ENCODE measurements at places on chromosomes 6 and 20.

- DNase-seq = no peak
These were observed 2.9 kb upstream of the HIVEP2 start for GRCh38 chr6:142947714-142948480.

DNA sequence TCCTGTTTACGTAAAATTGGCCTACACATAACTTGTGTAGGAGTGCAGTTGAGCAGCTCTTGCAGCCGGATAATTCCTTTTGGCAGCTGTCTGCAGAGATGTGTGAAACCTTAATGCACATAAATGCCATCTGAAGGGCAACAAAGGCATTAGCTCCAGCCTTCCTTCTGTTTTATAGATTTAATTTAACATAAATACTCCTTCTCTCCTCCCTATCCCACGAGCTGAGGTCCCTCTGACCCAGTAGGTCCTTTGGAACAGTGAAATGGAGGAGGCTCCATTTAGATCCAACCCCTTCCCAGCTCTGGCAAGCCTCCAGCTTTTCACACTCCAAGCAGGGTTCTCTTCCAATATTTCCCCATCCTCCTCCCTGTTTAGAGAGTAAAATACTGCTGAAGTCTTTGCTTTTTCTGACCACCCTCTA is 6.5 kb downstream of the PLEKHG1 start:
- DNase-seq = no peak

- no peak for DNase-seq
These were observed 59.3 kb downstream of the SHPRH start for GRCh38 chr6:145904868-145905267.

- no peak for DNase-seq
These were observed 1.3 kb upstream of the KCNQ2 start for GRCh38 chr20:63473555-63474449.

- DNase-seq = no peak
These were observed 2.9 kb downstream of the FILIP1 start for GRCh38 chr6:75490706-75491105.

DNA sequence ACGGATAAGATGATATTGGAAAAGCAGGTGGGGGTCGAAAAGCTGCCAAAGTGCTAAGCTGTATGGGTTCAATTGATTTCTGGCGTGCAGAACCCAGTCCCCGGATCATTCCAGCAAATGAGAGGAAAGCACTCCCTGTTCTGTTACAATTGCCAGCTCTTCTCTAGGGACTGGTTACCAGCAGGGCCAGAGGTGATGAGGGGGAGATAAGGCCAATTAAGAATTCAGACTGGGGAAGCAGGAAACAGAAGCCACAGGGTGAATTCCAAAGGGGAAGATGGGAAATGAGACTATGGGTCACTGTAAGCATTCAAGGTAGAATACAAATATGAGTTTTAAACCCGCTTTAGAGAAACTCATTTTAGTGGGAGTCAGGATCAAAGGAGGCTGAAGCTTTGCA is 349.4 kb upstream of the MAP3K7 start:
- DNase-seq = no peak

DNA sequence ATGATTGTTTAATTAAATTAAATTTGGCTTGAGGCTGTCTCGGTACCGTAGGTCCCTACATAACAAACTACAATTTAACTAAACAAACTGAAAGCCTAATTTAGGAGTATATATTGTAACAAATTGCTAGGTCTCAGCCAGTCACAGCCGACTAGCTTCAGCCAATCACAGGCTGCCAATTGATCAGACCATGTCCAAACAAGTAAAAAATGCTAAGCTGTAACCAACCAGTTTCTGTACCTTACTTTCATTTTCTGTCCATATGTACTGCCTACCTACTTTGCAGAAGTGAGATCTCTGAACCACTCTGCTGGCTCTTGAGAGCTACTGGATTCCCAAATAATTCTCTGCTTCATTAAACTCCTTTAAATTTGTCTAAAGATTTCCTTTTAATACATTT is 648.0 kb upstream of the GJE1 start:
- DNase-seq = peak; percentile 24

GRCh38 chr20:36862857-36863668 is 12.9 kb upstream of the TLDC2 start:
- no peak for DNase-seq

DNA sequence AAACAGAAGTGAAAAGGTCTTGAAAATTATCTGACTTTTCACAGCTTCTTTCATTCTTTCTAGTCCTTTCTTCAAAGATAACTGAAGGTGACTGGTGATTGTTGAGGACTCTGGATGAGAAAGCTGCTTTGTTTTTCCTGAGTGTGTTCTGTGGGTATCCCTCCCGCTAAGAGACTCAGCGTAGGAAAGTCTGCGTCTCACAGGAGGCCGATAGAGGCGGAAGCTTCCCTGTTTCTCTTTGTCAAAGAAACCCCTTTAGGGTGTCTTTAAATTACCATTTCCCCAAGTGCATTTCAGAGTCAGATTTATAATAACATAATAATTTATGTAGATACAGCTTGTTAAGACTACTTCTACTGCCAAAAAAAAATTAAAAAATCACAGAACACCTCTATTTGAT is 31.2 kb upstream of the IRF4 start:
- DNase-seq = no peak

DNA sequence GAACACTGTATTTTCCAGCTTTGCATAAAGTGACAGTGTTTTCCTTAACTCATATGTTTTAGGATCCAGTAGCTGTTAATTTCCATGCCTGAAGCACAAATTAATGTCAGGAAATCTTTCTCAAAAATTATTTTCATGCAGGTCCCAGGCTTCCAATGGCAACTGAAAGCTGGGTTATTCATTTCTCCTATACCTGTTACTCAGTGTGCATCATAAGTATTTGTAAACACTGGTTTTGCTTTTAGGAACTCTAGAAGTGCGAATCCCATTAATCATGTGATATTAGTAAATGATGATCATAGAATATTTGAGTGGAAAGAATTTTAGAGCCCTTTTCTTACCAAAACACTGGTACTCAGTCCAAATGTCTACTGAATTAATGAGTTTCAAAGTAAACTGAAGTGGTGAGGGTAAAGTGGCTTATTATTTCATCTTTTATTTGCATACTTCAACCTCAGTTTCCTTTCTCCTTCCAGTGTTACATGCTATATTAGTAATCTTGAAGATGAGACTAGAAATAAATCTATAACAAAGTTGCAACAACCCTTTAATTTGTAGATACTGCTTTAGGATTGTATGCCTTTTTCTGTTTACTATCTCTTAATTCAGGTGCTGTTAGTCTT is 124.0 kb downstream of the ZFAND3 start:
- DNase-seq = no peak

GRCh38 chr6:42898891-42899361 is 16.9 kb upstream of the PTCRA start:
- peak; percentile 58 for DNase-seq

GRCh38 chr6:150806790-150807189 is 58.7 kb upstream of the MTHFD1L start:
- DNase-seq = no peak

GRCh38 chr20:3166913-3167342 is 6.4 kb downstream of the LZTS3 start:
- DNase-seq = no peak

GRCh38 chr6:13908955-13909381 is 15.8 kb upstream of the RNF182 start:
- DNase-seq = peak; percentile 71

GRCh38 chr6:89148016-89148750 is 2.3 kb downstream of the PM20D2 start:
- no peak for DNase-seq

DNA sequence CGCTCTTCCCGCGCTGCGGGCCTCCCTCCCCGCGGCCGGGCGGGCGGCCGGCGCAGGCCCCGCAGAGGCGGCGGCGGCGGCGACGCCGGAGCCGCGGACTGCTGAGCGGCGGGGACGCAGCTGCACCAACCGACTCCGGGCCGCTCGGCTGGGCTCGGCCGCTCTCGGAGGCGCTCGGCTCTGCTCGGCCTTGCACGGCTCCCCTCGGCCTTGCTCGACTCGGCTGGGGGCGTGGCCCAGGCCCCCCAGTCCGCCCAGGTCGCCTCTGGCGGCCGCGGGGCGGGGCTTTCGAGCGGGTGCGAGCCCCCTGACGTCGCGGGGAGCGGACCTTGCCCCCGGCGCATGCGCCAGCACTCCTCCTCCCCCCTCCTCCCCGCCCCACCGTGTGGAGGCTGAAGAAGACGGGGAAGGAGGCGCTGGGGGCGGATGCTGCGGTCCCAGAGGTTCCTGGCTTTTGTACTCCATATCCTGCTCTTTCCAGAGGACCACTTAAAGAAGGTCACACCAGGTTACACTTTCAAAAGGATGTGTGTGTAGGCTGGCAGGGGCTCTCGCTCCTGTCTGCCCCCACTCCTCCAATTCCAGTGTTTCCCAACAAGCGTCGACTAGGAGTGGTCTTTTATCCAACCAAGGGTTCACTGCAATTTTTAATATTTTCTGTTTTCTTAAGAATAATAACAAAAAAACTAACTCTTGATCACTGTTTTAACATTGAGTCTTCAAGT is at the start of gene ZHX3:
ZHX3 (minus strand) TSS at position 186 of the 725 bp plus-strand sequence. CDS start 112,815 bp downstream, outside the sequence.
- DNase-seq = peak; percentile 96

GRCh38 chr20:63232235-63233060 is 3.3 kb upstream of the BIRC7 start:
- DNase-seq = peak; percentile 83

DNA sequence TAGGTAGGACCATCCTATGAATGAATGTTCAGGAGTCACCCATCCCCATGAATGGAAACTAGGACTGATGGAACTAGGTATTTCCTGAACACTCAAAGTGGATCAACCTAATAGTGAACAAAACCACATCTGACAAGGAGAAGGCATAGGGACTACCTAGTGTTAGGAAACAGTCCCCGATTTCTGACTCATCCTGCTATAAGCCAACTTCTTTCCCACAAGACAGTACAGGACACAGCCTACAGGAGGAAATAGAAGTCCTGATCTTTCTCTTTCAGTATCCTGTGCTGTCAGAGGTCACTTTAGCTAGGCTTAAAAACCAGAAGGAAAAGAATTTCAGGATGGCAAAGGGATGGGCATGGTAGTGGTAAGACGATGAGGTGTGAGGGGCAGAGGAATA is 19.5 kb upstream of the GMDS start:
- peak; percentile 76 for DNase-seq

GRCh38 chr6:13586603-13587542 is 12.5 kb downstream of the SIRT5 start:
- DNase-seq = peak; percentile 11

- DNase-seq = no peak
These were observed 19.5 kb downstream of the CMTR1 start for GRCh38 chr6:37452522-37452921.

DNA sequence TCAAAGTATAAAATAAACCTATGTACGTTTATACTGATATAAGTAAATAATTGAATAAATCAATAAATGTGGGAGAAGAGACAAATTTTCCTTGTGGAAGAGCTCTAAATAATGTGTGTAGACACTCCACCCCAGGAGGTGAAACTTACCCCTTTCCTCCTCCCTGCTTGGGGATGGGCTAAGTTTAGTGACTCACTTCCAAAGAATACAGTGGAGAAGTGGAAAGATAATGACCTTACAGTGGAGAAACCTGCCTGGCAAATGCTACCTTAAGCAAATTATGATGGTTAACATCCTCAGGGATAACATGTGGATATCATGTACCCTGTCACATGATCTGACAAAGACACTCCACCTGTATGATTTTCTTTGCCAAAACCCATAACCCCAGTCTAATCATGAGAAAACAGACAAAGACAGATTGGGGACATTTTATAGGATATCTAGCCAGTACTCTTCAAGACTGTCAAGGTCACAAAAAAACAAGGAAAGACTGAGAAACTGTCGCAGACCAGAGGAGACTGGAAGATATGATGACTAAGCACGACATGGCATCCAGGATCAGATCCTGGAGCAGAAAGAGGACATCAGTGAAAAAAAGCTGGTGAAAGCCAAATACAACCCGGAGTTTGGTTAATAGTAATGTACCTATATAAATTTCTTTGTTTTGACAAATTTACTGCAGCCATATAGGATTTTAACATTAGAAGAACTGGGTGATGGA is 195.5 kb upstream of the PRDM1 start:
- no peak for DNase-seq

GRCh38 chr6:43873806-43874714 is 104.0 kb downstream of the VEGFA start:
- no peak for DNase-seq

DNA sequence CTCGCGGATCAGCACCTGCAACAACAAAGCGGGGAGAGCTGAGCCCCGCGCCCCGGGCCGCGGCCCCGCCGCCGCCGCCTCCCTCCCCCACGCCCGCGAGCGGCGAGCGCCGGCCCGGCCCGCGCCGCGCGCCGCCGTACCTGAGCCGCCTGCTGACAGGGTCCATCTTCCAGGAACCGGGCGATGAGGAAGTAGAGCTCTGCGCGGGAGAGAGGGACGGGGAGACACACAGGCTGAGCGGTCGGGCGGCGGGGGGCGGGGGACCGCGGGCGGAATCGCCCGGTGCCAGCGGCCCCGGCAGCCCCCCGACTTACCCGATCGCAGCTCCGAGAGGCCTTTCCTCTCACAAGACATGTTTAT is 359 bp downstream of the PHIP start:
- no peak for DNase-seq

DNA sequence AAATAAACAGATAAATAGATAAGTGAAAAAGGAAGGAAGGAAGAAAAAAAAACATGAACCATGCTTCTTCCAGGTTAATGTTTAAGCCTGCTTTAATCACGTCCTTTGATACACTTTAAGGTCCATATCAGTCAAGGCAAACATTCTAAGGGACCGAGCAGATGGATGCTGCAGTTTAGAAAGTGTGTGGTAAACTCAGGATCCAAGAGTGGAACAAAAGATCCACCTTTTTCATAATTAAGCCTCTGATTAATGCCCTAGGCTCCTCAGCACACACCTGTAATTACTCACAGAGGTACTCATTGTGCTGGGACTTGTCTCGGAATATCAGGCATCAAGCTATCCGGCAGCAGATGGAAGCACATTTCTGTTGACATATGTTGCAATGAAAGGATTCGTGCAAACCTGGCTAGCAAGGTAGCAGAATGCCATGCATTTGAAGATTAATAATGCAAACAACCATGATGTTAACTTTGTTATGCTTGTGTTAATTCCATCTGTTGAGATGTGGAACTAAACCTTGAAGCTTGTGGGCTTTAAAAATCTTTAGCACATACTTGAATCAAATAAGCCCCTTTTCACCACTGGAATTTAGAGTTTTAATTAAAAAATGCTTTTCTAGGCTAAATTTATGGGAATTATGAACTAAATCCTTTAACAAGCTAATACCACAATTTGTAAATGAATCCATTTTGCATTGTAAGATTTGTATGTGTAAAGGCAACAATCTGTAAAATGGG is 163.7 kb downstream of the RALGAPA2 start:
- DNase-seq = no peak

DNA sequence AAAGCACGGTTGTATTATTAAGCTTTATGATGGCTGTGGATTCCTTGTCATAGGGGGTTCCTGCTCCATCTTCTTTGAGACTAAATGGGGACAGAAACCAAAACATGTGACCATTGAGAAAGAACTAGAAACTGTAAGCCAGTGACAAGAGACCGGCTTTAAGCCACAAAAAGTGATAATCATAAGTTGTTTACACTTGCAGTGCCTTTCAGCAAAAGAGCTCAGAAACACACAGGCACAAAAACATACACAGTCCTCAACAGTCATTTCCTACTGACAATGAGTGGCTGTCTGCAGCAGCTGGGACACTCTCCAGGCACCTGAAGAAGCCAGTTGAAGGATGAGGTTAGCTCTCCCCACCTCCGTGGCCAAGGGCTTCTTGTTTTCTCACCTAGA is 20.0 kb upstream of the UBE2J1 start:
- DNase-seq = no peak

Measured in iris pigment epithelial cell (primary cell).